ENCODE measurements at places on chromosomes 16 and 17.

DNA sequence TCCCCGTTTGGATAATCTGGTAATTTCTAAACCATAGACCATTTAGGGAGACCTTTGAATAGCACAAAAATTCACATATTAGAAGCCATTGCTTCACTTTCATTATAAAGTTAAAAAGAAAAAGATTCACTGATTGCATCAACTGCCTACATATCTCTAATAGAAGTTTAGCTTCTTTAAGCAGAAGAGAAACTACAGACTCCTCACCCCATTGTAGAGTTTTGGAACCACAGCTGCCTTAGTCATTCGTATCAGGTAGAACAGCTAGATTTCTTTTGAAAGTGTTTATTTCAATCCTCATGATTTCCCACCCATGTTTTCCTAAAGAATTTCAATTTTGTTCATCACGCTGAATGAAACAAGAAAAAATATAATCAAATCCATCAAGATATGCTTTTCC lies 144.8 kb downstream of the CDH8 start:
- no peak for DNase-seq

DNA sequence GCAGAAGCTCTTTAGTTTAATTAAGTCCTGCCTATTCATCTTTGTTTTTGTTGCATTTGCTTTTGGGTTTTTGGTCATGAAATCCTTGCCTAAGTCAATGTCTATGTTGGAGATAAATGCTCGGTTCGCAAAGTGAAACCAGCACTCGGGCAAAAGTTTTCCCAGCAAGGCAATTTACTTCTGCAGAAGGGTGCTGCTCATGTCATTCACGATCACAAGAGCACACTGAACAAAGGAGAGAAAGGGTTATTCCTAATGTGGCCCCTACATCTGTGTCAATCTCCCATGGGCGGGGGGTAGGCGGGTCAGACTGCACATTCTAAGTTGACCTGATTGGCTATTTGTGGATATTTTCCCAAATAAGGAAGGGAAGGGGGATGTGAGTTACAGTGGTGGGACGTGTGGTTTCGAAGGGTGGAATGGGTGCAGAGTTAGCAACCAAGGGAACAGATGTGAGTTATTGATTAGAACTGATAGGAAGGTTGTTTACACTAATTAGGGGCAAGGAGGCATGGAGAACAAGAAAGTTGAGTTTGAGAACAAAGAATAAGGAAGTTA lies 23.0 kb downstream of the ATF7IP2 start:
- peak; percentile 50 for DNase-seq

- DNase-seq, result no peak
Observed at GRCh38 chr17:65593092-65593854, 31.8 kb upstream of the AXIN2 start.

- no peak for DNase-seq
Observed at GRCh38 chr16:21720533-21720932, 56.8 kb downstream of the OTOA start.

GRCh38 chr17:6789146-6789545 lies 13.1 kb downstream of the FBXO39 start:
- no peak for DNase-seq

DNA sequence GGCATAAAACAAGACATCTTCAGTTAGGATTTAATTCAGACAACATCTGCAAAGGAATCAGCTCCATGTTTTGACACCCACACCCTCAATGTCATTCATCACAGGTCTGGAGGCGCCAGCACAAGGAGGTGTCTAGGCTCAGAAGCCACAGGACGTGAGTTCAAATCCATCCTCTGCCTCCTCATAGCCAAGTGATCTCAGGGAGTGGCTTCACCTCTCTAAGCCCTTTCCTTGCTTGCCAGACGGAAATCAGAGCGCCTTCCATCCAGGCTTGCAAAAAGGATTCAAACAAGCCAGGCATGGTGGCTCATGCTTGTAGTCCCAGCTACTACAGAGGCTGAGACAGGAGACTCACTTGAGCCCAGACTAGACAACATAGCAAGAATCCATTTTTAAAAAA lies 84.6 kb downstream of the GSG1L start:
- DNase-seq, result no peak

DNA sequence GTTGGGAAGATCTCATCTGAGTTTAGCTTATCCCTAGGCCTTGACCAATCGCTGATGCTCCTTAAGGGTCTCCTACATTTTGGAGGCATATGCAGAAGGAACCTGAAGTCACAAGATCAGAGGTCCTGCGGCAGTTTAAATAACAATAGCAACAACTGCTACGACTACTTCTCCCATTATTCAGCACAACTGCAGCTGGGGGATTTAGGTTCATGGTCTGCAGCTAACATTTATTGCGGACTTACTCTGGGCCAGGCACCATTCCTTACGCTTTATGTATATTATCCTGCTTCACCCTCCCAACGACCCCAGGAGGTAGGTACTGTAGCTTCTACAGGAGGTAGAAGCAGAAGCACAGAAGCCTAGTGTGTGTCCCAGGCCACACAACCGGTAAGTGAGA lies 59.5 kb downstream of the AKAP1 start:
- no peak for DNase-seq

- DNase-seq, result peak; percentile 57
Observed at GRCh38 chr17:7133424-7133823, 18.8 kb upstream of the ASGR2 start.

DNA sequence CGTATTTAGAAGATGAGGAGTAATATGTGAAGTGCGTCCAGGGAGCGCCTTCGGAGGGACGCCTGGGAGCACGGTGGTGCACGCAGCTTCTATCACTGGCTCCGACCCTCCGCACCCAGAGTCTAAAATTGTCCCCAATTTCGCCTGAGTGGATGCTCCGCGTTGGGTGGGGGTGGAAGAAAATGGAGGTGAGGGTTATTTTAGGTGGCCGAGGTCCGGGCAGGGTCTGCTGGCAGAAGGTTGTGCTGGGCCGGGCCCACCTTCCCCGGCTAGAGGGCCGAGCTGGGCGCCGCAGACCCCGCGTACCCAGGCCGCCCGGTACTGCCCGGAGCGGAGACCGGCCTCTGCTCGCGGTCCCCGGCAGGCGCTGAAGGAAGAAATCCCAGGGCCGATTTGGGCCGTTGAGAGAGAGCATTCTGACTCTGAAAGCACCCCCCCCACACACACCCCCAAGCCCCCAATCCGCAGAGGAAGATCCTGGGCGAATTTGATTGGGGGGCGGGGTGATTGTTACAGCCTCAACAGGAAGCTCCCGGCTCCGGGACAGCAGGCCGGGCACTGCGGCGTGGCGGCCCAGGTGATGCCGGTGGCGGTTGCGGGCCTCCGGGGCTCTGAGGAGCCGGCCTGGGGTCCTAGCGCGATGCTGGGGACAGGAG lies 3.0 kb downstream of the BAHCC1 start:
- no peak for DNase-seq

- DNase-seq, result no peak
Observed at GRCh38 chr16:66154801-66155200, 211.7 kb upstream of the CDH5 start.

GRCh38 chr16:3349175-3349574 lies 6.5 kb upstream of the OR2C1 start:
- no peak for DNase-seq

Measured in hematopoietic multipotent progenitor cell treated with erythropoietin and hydrocortisone succinate and interleukin-3 and kit ligand, for 8 days (in vitro differentiated cells).